ENCODE measurements at places on chromosomes 7 and 10.

GRCh38 chr7:116653204-116653603, 18.8 kb upstream of the MET start:
- no peak for DNase-seq

DNA sequence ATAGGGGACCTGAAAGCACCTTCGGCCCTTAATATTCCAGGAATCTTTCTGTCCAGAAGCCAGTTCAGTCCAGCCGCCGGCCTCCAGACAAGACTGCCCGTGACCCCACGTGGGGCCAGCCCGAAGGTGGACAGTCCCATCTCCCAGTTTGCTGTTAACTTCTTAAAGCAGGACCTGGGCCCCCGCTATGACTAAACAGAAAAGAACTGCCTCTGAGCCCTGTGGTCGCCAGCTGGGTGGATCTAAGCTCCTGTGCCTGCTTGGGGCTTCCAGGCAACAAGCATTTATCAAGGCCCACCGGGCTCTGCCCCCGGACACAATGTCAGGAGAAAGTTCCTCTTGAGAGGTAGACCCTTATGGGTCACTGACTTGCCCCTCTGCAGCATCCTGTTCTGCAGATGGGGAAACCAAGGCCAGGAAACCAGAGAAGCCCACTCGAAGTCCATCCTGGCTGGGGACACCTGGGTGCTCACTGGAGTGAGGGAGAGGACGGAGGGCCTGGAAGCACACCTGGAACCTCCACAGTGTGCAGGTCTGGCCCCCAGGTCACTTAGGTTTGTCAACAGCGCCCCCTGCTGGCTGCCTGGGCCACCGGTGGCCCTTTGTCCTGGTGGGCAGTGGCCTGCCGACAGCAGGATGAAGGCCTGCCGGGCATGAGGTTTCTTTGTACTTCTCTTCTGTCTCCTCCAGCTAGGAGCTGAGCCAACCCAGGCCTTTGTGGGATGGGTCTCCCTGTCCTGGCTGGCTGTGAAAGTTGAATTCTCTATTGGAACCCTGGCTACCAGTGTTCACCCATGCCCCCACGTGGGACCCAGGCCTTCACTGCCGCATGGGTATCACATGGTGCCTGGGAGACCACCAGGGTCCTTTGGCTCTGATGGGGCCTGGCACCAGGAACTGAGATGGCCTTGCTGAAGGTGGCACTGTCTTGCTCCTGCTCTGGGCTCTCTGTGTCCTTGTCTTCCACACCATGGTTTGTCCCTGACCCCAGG, 128.0 kb downstream of the ZMIZ1 start:
- DNase-seq, result no peak

- no peak for DNase-seq
These were observed 73.0 kb upstream of the SFMBT2 start for GRCh38 chr10:7483848-7484247.

DNA sequence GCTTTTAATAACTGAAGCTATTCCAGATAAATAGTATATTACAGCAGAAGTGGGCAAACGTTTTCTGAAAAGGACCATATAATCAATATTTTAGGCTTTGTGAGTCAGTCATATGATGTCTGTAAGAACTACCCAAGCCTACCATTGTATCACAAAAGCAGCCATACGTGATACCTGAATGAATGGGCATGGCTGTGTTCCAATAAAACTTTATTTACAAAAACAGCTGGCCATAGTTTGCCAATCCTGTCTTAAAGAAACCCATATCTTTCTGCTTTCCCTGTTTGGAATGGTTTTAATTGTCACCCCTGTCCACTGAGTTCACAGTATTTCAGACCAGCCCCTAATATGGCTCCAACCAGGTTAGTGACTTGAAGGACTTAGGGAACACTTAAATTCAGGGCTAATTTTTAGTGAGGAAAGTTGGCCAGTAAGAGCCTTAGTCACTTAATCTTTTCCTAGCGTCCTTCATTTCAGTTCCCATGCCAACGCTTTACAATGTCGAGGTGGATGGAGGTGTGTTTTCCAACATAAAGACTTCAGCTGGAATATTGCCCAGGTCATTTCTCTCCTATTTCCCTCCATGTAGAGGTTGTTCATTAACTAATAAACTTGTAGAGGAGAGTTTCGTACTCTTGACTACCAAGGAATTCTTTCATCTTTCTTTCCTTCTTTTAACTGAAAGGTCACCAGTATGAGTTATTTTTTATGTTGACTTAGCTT, 184.5 kb downstream of the TRIL start:
- DNase-seq, result no peak

GRCh38 chr7:22549051-22549450, 49.1 kb upstream of the STEAP1B start:
- no peak for DNase-seq

DNA sequence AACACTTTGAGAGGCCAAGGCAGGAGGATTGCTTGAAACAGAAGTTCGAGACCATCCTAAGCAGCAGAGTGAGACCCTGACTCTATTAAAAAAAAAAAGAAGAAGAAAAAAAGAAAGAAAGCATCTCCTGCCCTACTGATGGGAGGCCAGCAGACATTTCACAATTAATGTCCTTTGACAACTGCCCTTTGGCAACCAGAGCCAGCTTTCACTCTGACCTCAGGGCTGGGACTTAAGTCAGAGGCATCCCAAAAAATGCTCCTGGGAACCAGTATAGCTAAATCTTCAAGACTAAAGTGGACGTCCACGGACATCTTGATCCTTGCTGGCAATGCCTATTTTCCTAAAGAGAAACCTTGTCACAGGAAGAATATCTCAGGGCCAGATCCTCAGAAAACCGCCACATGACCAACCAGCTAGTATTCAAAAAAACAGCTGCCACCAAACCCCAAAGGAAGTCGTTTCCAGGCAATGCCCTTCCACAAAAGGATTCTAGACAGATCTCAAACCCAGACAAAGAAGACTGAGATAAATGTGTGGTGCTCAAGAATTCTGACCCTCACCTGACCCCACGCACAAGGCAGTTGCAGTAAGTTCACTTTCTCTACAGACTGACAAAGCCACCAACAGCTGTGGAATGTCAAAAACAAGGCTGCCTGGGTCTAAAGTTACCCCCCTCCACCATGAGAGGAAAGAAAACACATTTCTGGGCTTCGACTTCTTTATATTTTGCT, 18.4 kb downstream of the GFRA1 start:
- DNase-seq, result no peak

DNA sequence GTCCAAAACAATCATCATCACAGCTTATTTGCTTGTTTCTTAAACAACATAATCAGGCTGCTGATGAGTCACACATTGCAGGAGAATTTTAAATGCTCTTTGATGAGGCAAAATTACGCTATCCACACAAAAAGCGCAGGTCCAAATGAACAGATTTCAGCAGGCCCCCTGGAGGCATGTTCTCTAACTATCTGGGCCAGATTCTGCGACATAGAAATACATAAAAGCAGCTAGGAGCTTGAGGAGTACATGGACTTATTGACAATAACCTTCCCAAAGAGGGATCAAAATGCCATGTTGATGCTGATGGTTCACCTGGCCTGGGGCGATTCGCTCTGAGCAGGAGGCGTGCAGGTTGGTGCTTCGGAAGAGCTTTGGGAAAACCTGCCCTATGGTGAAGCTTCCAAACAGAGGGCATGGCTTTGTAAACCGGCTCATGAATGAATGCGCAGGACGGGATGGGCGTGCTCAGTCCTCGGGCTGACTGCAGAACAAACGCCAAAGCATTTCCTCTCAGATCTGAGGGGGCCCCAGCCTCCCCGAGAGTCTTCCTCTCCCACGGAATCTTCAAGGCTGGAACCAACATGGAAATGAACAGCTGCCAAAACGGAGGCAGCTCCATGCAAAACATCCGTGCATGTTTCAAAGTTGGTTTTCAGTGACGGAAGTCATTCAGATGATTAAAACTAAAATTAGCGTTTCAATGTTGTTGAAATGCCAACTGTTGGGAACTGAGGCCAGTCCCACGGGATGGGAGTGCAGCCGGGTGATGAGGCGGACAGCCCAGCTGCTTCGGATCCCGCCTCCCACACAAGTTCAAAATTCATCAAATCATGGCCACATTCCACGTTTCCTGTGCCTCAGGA, 179.6 kb downstream of the TCERG1L start:
- no peak for DNase-seq

DNA sequence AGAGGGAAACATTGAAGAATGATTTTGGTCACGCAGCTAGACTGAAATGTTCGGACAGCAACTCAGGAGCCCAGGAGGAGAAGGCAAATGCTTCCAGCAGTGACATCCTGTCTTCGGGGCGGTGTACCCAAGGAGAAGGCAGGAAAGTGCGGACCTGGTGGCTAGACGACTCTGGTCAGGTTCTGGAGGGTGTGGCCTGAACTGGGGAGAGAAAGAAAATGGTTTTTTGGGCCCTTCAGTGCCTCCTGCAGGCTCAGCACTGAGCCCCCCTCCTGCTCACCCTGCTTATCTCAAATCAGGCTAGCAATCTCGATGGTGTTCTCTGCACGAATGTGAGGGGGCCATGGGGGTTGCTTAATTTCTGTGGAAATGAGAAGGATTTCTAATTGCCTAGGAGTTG, 26.7 kb upstream of the TARP start:
- no peak for DNase-seq

- DNase-seq, result no peak
These were observed 89.1 kb upstream of the TRIM24 start for GRCh38 chr7:138370956-138371355.

GRCh38 chr7:2242541-2243429, 759 bp downstream of the NUDT1 start:
- no peak for DNase-seq

DNA sequence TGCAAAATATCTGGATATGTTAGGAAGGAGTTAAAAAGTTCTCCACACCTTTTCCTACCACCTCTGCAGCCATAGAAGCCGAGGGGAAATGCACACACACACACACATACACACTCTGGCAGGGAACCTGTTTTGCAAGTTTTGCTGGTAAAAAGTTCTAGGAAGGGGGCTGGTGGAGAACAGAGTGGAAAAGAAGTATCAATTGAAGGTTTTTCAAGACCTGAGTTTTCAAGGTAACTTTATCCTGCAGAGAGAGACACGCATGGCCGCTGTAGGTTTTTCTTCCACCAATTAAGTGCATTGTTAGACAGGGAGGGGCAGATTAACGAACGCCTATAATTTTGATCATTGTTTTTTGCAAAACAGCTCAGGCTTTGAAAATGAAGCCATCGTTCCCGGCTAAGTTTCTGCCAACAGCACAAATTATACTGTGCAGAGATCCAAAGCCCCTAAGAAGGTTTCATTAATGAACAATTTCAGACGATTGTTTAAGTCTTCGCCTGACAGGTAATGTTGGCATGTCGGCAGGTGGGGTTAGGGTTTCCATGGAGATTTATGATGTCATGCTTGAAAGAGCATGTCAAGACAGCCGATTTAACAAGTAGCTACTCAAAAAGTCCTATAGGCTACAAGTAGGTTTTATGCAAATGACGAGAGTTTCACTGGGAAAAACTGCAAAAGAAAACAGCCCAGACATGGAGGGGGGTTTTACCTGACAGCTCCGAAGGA, 29.7 kb downstream of the KIAA1217 start:
- no peak for DNase-seq

DNA sequence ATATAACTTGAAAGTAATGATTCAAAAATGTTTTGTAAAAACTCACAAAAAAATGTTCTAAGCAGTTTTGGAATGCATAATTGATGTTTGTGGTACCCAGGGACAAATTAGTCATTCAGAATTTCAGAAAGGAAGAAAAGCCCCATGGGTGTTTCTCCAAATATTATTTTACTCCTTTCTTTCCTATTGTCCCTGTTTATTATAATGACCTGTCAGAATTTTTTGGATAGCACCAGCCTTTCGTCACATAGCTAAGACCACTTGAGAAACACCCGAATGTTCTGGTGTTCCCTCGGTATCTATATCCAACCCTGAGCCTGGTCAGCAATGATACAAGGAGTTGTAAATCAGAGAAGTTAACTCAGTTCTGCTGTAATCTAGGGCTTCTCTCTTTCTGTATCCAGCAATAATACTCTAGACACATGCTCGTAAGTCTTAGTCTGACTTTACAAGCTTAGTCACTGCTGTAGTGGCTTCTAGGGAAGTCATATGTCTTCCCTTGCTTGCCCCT, 64.8 kb upstream of the MEOX2 start:
- no peak for DNase-seq

GRCh38 chr7:157903710-157904109, 566.9 kb downstream of the DNAJB6 start:
- no peak for DNase-seq

- DNase-seq, result no peak
These were observed 19.0 kb upstream of the TMEM229A start for GRCh38 chr7:124051681-124052377.

All from SK-N-MC (cell line).